NCI-H2029 (cell line): ENCODE measurements at places on chromosomes 3 and 15.
A peak's percentile ranks its signal among the peaks of the same experiment; 100 is the strongest.

DNA sequence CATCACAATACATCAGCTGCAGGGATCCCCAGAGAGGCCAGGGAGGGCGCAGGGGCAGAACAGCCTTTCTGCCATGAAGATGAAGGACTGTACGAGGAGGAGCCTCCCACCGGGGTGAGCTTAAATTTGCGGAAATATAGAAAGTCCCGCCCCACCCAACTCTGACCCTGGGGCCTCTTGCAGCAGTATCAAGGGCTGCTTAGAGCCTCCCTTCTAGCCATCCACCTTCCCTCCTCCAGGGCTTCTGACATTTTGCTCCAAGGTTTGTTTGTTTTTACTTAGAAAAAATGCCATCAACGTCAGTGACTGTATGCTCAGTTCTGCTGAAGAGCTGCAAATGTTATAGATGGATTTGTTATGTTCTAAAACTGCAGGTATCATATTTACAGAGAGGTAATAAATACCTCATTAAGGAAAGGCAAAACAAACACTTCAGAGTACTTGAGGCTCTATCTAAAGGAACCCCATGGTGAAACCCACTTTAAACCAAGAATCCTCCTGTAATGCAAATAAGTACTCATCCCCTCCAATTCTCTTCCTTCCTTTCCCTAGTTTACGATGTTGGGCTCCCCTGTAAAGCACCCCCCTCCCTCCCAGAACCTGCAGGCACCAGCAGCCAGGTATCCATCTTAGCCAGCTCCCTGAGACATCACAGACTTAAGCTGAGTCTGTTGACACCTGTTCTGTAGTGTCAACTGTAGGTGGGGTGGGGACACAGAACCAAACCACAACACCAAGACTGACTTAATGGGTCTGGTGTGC is 30.5 kb downstream of the RFTN1 start:
- peak; percentile 97 for DNase-seq

- DNase-seq = no peak
Measured at GRCh38 chr15:50257332-50257731, 8.2 kb downstream of the HDC start.

DNA sequence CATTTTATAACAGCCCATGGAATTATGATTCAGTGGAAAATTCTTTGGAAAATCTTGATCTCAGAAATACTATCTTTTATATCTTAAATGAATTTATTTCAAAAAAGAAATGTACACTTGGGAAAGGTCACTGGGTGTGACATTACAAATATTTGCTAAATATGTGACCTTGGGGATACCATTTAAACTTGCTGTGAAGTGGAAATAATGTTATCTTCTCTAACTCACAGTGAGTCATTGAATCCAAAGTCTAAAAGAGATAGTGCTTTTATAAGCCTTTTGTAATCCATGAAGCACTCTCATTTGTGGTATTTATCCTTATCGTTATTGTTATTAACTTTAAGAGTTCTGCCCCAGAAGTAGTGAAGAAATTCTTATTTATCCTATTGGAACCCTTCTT is 289.8 kb upstream of the SEMA6D start:
- no peak for DNase-seq

- no peak for DNase-seq
Measured at GRCh38 chr3:171791692-171792076, 18.6 kb downstream of the PLD1 start.

DNA sequence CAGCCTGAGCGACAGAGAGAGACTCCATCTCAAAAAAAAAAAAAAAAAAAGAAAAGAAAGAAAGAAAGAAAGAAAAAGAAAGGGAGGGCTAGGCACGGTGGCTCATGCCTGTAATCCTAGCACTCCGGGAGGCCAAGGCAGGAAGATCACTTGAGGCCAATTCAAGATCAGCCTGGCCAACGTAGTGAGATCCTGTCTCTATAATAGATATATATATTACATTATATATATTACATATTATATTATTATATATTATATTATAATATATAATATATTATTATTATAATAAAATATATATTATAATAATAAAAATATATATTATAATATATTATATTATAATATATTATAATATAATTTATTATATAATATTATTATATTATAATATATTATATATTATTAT is 48.9 kb downstream of the PTPN9 start:
- DNase-seq = no peak

GRCh38 chr3:117788506-117788905 is 1078.9 kb downstream of the TUSC7 start:
- no peak for DNase-seq

- DNase-seq = no peak
Measured at GRCh38 chr3:134332344-134332743, 41.9 kb downstream of the AMOTL2 start.

DNA sequence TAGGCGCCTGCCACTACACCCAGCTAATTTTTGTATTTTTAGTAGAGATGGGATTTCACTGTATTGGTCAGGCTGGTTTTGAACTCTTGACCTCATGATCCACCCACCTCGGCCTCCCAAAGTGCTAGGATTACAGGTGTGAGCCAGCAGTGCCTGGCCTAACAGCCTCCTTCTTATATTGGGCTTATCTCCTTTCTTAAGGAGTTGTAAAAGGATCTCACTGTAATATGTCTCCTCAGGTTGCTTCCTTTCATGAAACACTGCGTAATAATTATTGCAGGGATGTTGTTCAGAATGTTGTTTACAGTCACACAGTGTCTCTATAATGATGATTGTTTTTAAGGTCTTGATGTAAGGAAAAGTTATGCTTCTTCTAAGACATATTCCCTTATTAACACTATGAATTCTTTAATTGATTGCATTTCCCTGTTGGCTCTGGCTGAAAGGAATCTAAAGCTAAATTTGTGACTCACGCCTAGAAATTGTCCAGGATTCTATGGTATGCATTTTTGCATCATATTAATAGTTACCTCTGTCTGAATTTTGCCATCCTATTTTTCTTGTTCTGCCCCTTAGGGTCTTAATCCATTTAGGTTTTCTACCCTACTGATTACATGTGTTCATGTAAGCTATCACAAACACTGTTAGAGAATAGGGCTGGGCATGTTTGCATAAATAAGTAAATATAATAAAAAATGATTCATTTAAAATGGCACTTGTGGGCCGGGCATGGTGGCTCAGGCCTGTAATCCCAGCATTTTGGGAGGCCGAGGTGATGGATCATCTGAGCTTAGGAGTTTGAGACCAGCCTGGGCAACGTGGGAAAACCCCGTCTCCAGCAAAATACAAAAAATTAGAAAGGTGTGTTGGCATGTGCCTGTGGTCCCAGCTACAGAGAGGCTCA is 24.5 kb upstream of the RNF111 start:
- DNase-seq = no peak

DNA sequence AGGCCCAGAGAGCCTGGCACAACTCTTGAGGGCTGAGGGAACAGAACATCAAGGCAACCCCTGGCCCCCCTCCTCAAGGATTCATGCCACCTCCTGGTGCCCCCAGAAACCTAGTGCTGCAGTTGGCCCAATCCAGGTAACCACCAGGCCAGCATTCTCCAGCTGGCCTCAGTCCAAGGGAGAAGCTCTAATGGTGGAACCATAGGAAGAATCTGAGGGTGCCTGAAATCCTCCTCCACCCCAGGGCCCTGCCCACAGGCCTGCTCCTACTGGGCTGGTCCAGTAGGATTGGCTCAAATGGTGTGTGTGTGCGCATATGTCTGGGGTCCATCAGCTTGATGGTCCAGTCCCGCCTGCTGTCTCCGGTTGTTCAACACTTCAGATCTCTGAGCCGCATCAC is 7.7 kb downstream of the HYAL2 start:
- DNase-seq = no peak

- DNase-seq = no peak
Measured at GRCh38 chr3:129694228-129694627, 87.8 kb upstream of the PLXND1 start.

GRCh38 chr3:139281522-139282196 is 62.2 kb upstream of the MRPS22 start:
- DNase-seq = no peak

- no peak for DNase-seq
Measured at GRCh38 chr3:196357905-196358304, 19.7 kb upstream of the TM4SF19 start.

DNA sequence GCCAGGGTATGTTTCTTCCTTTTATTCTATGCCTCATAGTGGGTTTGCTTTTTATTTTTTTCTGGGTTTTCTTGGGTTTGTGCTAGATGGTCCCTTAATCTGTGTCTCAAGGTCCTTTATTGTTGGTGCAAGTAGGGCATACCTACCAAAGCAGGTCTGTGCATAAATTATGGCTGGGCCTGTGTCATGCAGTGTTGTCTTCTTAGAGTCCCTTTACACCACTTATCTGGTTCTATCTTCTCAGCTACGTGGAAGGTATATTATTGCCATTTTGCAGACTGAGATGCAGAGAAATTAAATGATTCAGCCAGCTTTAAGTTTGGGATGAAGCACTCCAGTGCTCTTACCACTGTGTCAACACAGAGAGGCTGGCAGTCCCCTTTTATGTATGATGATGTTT is 293.5 kb upstream of the SOX2 start:
- DNase-seq = no peak
